ENCODE measurements at places on chromosomes 3 and 15.

- DNase-seq: no peak
These were observed 357.1 kb downstream of the ZPLD1 start for GRCh38 chr3:102791641-102792589.

GRCh38 chr3:190620886-190621608 lies 107.2 kb downstream of the IL1RAP start:
- no peak for DNase-seq

DNA sequence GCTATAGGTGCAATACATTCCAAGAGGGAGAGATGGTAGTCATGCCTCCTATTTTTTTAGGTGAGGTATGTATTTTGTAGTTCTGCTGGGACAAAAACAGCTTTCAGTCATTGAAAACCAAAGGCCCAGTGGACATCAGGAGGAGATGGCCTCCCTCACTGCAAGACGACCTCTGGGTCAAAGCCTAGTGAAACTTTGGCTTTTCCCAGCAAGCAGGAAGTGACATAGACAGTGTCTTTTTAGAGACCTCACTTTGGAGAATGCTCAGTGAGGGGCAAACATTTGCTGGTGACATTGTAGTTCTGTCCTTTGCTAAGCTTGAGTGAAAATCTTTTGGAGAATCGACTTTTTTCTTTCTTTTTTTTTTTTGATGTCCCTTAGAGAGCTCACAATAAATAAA lies 27.3 kb downstream of the LIPC start:
- DNase-seq: no peak

DNA sequence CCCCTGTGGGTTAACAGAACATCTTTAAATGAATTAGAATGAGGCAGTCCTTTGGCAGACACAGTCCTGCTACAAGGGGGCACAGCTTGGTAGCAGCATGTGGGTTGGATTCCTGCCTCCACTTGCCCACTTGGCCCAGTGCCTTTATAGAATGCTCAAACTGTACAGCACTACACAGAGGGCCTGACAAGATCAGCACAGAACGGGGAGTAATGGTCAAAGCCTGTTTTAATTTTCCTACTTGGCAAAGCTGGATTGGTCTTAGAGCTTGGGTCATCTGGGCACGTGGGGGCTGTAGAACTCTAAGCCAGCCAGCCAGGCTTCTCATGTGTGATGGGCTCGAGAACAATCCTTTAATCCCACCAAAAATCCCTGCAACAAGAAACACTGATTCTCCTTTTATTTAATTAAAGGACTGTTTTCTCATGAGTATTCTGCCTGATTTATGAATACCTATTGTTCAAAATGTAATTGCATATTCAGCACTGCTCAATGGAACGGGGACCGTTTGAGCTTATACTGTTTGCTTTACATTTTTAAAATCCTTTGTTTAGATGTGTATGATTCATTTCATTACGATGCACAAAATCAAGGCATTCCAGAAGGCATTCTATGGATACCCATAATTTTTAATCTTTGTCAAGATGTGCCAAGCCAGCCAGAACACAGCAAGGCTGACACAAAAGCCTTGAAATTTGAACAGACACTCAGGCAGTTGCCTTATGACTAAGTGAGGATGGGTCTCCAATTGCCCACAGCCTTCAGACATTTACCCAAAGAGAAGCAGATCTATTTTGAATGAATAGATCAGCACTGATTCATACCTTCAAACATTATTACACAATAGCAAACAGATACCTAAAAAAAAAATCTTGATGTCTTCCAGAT lies 249.3 kb upstream of the TGFBR2 start:
- no peak for DNase-seq

DNA sequence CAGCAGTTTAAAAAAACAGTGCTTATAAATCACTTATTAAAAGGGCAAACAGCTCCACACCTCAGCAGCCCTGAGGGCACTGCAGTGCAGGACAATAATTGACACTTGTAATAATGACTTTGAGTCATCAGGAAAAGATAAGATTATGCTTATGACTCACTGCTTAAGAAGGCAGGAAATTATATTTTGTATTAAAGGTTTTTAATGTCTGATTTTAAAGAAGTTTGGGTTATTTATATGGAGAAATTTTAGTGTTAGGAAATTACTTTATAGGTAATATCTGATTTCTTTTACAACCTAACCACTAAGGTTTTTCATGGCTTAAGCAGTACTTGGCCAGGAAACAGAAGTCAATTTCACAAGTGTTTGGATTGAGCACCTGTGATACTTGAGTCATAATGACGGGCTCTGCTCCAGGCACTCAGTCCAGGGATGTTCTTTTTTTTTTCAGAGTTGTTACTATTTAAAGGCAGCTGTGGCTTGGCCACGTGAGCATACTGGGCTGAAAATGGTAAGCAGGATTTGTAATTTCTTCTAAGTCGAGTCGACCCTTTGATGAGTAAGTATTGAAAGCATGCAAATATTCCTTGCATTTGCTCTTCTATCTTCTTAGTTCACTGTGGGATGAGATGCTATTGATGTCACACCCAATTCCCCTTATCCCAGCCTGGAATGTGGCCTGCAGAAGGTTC lies 21.6 kb upstream of the SLC6A20 start:
- DNase-seq: no peak

- no peak for DNase-seq
These were observed 10.2 kb upstream of the FBLN2 start for GRCh38 chr3:13538520-13539291.

- DNase-seq: no peak
These were observed 225.8 kb upstream of the NAALADL2 start for GRCh38 chr3:174633342-174633741.

DNA sequence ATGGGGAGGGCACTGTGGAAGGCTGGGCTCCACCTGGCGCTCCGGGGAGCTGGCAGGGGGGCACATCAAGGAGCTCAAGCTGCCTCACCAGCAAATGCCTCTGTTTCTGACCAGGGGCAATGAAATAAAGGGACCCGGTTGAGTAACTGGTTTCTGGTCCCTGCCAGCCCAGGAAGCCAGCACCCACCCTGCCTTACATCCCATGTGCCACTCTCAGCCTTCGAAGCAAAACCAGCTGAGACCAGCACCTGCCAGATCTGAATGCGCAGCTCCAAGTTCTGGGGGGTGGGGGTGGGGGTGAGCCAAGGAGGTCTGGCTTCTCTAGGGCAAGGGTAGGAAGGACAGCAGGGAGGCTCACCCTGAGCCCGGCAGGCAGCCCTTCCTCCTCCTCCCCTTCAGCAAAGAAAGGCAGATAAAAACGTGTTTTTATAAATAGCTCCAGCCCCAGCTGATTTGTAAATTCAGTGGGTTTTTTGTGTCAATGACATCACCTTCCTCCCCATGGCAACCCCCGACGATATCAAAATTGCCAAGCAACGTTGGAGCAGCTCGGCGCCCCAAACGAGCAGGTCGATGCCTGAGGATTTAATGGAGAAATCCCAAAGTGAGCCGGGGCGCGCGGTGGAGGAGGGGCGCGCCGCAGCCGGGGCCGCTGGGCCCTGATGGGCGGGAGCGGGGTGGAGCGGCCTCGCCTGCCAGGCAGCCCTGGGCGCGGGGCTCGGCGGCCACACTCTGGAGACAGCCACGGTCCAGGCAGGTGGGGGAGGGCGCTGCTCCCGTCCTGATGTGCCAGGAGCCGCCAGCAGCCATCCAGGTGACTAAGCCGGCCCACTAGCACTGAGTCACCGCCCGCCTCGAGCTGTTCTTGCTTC lies at the start of gene PAK6:
Gene PAK6, plus strand, starts transcription at position 532 of the 872 bp plus-strand sequence. CDS start 25,723 bp downstream, outside the sequence.
- no peak for DNase-seq

DNA sequence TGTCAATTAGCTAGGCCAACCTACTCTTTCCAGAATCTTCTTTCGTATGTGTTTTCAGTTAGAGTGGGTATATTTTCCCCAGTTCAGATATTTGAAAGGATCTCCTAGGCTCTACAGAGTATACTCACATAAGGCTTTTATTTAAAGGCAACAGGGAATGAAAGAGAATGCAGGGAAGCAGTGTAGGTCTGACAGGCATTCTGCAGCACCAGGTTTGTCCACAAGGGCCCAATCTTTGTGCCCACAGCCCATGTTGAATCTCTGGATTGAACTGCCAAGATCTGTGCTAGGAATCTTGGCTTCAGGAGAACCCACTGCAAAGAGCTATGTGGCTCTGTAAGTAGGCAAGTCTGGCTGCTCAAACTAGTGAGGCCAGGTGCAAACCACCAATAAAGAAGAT lies 24.2 kb upstream of the GALNT15 start:
- no peak for DNase-seq

DNA sequence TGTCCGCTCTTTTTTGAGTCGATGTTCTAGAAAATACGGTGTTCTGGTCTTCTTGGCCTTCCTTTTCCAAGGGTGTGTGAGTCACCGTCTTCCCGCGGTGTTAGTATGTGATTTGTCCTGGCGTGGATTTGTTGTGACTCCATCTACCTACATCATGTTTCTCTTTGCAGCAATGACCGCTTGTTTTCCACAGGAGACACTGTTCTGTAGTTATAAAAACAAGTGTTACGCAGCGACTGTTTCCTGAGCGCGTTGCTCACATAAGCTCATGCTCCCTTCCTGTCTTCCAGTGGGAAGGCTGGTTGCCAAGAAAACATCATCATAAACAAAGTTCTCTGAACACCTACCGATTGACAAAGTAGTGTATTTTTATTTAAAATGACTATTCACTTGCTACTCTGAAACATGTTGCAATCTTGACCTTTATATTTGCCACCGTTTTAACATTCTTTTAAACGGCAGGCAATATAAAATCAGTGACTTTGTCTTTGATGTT lies 19.0 kb downstream of the USP13 start:
- DNase-seq: no peak

GRCh38 chr3:60707452-60708020 lies 543.7 kb downstream of the FHIT start:
- DNase-seq: no peak

- no peak for DNase-seq
These were observed 32.5 kb downstream of the ARNT2 start for GRCh38 chr15:80436511-80437307.

DNA sequence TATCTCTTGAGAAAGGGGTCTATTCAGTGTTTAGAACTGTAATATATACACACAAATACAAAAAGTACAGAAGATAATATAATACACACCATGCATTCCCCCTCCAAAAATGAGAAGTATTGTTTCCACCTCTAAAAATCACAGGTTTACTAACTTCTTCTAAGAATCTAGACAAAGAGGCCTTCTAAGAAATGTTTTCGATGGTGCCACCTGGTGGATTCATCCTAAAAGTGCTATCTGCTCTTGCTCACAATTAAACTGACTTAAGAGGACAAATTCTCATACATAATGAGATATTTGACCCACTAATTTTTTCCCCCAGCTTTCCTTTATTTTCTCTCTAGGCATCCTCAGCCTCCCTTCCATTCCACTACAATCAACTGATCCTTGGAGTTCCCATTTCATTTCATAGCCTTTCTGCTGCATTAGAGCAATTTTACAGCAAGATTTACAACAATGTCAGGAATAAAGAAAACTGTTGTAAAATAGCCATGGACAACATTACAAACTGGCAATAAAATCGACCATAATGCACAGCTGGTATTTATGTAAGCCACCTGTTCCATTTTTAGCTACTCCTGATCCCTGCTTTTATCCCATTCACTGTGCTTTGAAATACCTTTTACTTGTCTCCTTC lies 124.6 kb downstream of the ARRDC4 start:
- no peak for DNase-seq

DNA sequence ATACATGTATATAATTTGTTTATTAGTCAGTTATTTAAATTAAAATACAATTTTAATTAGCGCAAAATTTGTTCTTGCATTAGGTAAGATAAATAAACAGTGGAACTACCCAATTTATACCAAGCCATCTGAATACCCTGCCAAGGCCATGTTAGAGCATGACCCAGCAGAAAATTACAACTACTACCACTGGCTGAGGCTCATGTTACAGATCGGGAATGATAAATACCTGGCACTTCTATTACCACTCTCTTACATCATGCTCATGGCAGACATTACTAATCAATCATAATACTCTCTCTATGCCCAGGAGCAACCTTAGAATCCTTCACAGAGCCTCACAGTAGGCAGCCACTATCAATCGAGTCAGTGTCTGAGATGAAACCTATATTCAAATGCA lies 21.2 kb upstream of the LMOD3 start:
- DNase-seq: no peak

Data from stimulated activated CD8-positive, alpha-beta memory T cell treated with anti-CD3 and anti-CD28 coated beads, Interleukin-7, amount 100 ng/mL, for 1 hour (primary cell).